ENCODE measurements at places on chromosomes 13 and 19.

- no peak for DNase-seq
Measured at GRCh38 chr19:42596391-42597072, 1.8 kb upstream of the CEACAM8 start.

DNA sequence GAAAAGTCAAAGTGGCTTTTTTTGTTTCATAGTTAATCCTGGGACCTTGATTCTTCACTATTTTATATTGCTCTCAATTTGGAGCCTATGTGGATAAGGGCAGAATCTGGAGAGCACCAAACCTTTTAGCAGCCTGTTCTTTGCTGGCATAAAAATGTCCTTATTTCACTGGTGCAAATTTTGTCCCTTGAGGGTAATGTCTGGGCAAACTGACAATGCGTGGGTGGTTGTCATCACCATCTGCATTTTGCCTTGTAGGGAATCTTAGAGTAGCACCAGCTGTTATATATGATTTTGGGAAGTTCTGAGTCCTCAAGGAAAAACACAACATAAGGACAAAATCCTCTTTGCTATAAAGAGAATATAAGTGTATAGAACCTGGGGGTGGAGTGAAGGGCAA, 336.9 kb upstream of the HTR2A start:
- DNase-seq = no peak

DNA sequence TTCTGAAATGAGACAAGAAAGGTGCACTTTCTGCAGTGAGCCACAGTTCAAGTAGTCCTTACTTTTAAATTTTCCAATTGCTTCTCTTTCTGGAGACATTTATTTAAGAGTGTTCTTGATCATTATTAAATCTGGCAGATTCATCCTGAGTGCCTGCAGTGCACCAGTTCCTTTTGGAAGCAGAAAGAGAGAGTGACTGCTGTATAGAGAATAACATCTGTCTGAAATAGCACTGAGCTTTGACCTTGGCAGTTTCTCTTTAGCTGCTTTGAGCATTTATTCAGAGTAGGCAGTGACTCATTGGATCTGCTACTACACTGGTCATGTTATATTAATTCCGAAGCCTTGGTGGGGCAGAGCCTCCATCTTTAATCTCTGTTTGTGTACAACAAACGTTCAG, 1373.7 kb downstream of the PCDH9 start:
- no peak for DNase-seq

GRCh38 chr19:37981785-37982475, 74.9 kb downstream of the SIPA1L3 start:
- no peak for DNase-seq

- no peak for DNase-seq
Measured at GRCh38 chr19:18502638-18503294, 19.1 kb downstream of the ELL start.

DNA sequence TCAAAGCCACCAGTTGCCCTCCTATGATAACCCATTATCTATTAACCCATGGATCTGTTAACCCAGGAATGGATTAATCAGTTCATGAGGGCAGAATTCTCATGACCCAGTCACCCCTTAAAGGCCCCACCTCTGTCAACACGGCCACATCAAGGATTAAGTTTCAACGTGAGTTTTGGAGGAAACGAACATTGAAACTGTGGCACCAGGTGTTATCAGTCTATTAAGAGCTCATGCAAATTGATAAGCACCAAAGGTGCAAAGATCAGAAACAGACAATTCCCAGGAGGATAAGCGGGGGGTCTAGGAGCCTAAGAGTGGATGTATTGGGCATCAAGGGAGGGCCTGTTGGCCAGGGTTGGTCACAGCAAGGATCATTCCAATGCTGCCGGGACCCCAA, 19.9 kb upstream of the ELAVL1 start:
- DNase-seq = no peak

GRCh38 chr13:45696610-45697226, 5.4 kb upstream of the CBY2 start:
- no peak for DNase-seq

- no peak for DNase-seq
Measured at GRCh38 chr13:107716241-107716640, 499.1 kb downstream of the LIG4 start.

- no peak for DNase-seq
Measured at GRCh38 chr13:59452189-59452890, 711.4 kb downstream of the DIAPH3 start.

- DNase-seq = no peak
Measured at GRCh38 chr19:48398102-48398374, 4.6 kb downstream of the GRIN2D start.

GRCh38 chr19:45187421-45188100, 9.0 kb downstream of the BLOC1S3 start:
- DNase-seq = no peak

DNA sequence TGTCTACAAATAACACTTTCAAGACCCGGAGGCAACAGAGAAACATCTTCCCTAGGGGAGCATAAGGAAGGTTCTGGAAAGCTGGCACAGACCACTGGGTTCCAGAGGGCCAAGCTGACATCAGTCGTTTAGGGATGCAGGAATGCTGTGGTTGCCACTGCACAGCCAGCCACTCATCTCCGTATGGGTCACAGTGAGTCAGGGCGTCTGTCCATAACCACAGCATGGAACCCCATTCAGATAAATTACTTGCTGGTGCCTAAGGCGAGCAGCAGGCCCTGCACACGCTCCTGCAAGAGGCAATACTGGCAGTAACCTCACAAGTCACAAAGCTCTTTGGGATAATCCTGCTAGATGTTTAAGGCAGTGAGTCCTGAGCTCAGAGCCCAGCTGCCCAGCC, 140.9 kb upstream of the UBL3 start:
- DNase-seq = no peak

GRCh38 chr13:46992383-46992952, 95.6 kb upstream of the HTR2A start:
- DNase-seq = no peak

GRCh38 chr13:88217372-88217771, 546.2 kb downstream of the SLITRK5 start:
- DNase-seq = no peak

DNA sequence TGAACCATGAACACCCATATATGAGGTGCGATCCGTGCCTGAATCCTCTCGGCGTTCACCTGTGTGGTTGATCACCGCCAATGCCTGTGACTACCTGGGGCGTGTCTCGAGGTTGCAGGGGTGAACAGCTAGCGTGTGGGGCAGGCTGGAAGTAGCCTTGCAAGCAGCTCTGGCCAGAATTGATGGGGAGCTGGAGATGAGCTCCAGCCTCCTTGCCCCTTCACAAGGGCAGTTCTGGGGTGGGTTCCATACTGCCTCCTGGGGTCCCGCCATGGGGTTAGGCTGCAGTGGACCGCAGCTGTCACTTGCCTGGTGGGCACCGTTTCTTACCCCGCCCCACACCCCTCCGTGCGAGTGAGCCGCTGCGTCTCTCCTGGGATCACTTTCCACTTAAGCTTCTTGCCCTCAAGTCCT, 154.5 kb upstream of the SOX1 start:
- no peak for DNase-seq

DNA sequence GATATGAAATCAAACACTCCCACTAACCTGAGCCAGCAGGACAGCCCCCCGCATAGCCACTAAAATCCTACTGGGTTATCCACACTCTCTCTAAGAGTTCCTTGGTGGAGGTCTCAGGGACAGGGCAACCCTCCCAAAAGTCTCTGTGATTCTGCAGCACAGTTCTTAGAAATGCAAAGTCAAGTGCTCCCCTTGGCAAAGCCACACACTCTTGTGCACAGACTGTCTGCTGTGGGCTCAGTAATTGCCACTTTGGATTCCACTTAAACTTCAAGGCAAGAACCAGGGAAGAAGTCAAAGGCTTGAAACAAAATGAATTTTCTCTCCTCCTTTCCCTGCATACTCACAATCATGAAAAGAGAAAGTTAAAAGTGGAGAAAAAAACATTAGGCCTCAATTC, 61.5 kb downstream of the DOCK9 start:
- DNase-seq = no peak

GRCh38 chr19:35445826-35446593, 2.0 kb upstream of the FFAR2 start:
- no peak for DNase-seq

GRCh38 chr13:72998012-72998411, 60.8 kb upstream of the KLF5 start:
- no peak for DNase-seq

GRCh38 chr13:94020426-94020825, 459.1 kb downstream of the DCT start:
- DNase-seq = no peak

- DNase-seq = no peak
Measured at GRCh38 chr19:53332484-53332883, 1.1 kb upstream of the ZNF845 start.

All from T-helper 17 cell (primary cell).